ENCODE measurements at places on chromosomes 5 and 9.

DNA sequence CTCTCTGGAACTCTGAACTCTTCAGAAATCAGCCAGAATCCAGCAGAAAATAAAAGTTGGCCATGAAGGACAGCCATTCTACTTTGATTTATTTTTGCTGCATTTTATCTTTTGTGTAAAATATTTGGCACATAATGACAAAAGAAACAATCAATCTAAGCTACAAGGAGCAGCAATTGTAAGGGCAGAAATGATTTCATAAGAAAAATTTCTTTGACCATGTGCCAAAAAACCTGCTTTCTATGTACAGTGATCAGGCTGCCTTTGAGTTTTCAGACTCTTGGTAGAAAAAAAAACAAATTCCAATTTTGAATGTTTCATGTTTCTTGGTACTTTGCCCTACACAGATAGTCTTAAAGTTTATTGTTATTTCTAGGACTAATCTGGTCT lies 69.8 kb upstream of the SLC1A3 start:
- no peak for DNase-seq

DNA sequence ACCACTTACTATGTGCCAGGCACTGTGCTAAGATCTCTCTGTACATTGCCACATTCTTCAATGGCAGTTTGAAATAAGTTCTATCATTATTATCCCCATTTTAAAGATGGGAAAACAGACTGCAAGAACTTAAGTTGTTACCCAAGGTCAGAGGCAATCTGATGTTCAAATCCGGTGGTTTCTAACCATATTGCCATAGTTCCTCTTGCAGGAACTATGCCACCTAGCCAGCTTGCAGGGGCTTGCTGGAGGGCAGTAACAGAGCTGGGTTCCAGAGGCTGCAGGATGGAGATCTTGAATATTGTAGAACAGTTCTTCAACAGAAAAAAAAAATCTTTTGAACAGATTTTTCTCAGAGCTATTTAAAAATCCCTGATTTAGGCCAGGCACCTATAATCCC lies 71.8 kb upstream of the TNFAIP8 start:
- no peak for DNase-seq

DNA sequence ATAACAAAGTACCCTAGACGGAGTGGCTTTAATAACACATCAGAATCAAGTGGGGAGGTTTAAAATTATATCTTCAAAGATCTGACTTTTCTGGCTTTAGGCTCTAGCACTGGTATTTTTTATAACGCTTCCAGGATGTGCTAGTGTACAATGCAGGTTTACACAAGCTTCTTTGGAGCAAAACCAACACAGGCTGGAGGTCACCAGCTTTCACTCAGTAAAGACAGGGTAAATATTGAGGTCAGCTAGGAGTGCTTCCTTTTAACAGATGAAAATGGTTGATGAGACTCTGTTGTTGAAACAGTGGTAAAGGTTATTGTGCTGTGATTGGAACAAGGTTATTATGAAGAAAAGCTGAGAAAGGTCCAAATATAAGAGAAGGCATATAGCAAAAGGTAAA lies 414.2 kb downstream of the TAF11L14 start:
- DNase-seq = no peak

- DNase-seq = no peak
Observed at GRCh38 chr5:125199968-125200865, 453.8 kb upstream of the ZNF608 start.

GRCh38 chr9:109794361-109795012 lies 14.5 kb downstream of the PALM2AKAP2 start:
- no peak for DNase-seq

DNA sequence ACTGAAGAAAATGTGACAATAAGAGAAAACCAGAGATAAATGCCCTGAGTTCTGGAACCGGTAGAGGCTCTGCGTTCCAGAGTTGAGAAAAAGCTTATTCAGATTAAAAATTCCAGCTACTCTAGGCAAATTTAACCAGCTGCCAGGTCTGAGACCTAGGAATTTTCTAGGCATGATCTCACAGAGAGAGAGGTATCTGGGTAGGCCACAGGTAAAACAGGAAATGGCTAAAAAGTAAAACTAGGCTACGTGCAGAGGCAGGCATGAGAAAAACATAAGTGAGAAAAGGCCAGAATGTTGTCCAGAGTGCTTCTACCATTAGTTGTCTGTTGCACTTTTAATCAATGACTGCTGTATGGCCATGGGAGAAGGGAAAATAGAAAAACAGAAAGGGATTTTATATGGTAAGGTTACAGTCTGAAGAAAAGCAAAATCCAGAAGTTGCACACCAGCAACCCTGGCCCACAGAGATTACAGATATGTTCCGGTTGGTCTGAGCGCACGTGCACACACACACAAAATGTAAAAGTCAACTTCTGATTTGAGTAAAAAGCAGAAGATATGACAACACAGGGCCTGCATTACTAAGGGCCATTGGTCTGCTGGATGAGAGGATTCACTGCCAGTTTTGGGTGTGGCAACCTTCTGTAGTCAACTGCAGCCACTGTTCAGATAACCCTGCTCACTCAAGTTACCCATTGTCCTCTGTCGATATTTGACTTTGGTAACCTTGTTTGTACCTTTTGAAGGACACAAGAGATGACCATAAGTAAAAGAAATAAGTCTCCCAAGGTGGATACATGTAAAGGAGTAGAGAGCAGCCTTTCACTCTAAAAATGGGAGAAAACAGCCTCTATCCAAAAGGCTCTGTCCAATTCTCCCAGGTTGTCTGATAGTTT lies 266.0 kb downstream of the DTWD2 start:
- no peak for DNase-seq

- DNase-seq = no peak
Observed at GRCh38 chr5:20609126-20609525, 621.1 kb upstream of the CDH18 start.

DNA sequence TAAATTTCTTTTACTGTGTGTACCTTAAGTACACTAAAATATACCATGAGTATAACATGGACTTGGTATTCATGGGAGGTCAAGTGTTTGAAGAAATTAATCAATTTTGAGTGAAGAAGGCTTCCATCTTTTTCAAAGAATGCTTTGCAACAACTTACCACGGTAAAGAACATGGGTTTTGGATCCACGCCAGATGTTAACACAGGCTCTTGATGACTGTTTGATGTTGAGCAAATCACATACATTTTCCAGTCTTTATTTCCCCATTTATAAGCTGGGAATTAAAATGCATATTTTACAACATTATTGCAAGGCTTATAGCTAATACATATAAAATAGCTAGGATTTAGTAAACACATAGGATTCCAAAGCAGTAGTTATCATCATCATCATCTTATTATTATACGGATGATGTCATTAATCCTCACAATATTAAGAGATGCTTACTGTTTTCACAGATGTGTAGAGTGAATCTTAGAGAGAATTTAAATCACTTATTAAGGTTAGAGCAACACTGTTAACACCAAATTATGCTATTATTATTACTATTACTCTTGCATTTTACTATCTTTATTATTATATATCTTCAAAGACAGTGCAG lies 362.0 kb downstream of the PRELID2 start:
- DNase-seq = no peak

DNA sequence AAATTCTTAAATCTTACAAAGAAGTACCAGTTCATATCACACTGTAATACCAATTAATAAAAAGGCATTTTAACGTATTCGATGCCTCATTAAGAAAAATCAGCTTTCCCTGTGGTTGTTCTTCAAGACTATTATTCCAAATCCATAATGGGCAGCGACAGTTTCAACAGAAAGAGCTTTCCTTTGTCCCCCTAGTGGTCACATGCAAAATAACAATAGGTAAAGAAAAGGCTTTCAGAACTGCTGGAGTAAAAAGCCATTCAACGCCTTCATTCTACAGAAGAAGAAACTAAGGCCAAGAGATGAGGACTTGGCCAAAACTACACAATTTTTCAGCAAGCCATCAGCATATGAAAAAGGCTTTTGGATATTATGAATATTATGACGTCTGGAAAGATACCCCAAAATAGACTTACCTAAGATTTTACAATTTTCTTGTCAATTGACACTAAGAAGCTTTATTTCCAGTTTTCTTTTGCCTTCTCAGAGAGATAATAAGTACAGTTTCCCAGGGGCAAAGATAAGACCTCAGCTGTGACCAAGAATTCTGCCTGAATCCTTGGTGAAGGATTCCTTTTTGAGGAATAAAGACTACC lies 6.7 kb upstream of the CDH6 start:
- no peak for DNase-seq

GRCh38 chr9:124899845-124900244 lies 37.9 kb downstream of the ARPC5L start:
- DNase-seq = no peak

GRCh38 chr5:37838933-37839341 lies 904 bp downstream of the GDNF start:
- DNase-seq = no peak

GRCh38 chr5:38468978-38469706 lies 87.3 kb downstream of the LIFR start:
- DNase-seq = no peak
